K562 (cell line): ENCODE measurements at places on chromosomes 13 and 19. TPM values are rescaled to one million over a fixed set of nuclear protein-coding genes. Genes with fewer than 3 reads are reported as not detected.
A peak's percentile ranks its signal among the peaks of the same experiment; 100 is the strongest.

DNA sequence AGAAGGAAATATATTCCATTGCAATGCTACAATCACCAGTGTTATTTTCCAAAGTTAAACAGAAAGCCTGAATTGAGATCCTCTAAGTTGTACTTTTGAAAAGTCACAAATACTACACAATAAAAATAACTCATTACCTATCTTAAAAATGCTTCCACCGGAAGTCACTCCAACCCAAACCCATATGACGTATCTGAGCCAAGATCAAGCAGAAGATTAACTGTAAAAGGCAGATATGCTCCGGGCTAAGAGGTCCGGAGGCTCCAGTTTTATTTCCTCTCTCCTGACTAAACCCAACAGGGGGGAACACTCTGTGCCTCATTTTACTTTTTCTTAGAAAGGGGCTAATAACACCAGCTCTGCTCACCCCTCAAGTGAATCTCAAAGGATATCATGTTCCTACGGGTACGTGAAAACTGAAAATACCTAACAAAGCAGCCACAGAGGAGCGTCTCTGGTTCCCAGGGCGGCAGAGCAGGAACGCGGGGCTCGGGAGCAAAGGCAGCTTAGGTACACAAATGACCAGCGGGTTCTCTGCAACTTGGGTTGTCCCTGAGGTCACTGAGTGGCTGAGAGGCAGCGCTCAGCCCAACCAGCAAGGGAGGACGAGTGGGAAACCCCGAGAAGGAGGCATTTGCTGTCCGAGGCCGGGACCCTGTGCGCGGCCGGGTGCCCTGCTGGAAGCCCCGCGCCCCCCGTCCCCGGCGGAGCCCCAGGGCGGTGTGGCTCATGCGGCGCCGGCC lies 750 bp downstream of the RAB20 start:
- peak overlapping the region; percentile 70 for H3K4me3 ChIP-seq
- peaks cover 4% of the 10 kb centered on the region; the same call in 1 of the 3 replicates for H3K36me3 ChIP-seq
- H3K27me3 ChIP-seq: no peaks in the 10 kb centered on the region
- H3K4me1 ChIP-seq: peaks cover 34% of the 10 kb centered on the region
- DNase-seq: no peak

DNA sequence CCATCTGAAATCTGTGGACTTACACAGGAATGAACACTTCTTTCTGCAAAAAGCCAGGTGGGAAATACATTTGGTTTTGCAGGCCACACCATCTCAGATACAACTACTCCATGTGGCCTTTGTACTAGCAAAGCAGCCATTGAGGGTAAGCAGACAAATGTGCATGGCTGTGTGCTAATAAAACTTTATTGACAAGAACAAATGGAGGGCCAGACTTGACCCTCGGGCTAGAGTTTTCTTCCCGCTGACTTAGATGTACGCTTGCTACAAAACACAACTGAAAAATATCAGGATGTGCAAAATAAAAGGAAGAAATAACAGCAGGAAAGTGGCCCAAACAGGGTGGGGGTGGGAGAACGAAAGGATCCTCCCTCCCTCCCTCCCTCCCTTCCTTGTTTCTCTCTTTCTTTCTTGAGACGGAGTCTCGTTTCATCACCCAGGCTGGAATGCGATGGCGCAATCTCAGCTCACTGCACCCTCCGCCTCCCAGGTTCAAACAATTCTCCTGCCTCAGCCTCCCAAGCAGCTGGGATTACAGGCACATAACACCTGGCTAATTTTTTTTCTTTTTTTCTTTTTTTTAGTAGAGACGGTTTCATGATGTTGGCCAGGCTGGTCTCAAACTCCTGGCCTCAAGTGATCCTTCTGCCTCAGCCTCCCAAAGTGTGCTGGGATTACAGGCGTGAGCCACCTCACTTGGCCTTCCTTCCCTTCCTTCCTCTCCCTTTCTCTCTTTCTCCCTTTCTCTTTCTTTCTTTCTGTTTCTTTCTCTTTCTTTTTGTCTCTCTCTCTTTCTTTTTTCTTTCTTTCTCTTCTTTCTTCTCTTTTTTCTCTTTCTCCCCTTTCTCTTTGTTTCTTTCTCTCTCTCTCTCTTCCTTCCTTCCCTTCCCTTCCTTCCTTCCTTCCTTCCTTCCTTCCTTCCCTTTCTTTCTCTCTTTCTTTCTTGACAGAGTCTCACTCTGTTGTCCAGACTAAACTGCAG lies 29.3 kb downstream of the CCL25 start:
- H3K27me3 ChIP-seq: no peaks in the 10 kb centered on the region
- DNase-seq: no peak
- H3K36me3 ChIP-seq: no peaks in the 10 kb centered on the region

GRCh38 chr19:58056861-58057260 lies 2.2 kb upstream of the ZNF135 start:
- no peaks in the 10 kb centered on the region for H3K27me3 ChIP-seq
- no peak for DNase-seq
- no peaks in the 10 kb centered on the region for H3K36me3 ChIP-seq
- no peak overlapping the region for H3K27ac ChIP-seq
- H3K4me3 ChIP-seq: no peak overlapping the region
- H3K4me1 ChIP-seq: peaks cover 9% of the 10 kb centered on the region

- no peaks in the 10 kb centered on the region for H3K36me3 ChIP-seq
- no peak overlapping the region for H3K27ac ChIP-seq
- DNase-seq: no peak
- no peaks in the 10 kb centered on the region for H3K27me3 ChIP-seq
Measured at GRCh38 chr19:18704054-18704453, 20.6 kb downstream of the CRTC1 start.

DNA sequence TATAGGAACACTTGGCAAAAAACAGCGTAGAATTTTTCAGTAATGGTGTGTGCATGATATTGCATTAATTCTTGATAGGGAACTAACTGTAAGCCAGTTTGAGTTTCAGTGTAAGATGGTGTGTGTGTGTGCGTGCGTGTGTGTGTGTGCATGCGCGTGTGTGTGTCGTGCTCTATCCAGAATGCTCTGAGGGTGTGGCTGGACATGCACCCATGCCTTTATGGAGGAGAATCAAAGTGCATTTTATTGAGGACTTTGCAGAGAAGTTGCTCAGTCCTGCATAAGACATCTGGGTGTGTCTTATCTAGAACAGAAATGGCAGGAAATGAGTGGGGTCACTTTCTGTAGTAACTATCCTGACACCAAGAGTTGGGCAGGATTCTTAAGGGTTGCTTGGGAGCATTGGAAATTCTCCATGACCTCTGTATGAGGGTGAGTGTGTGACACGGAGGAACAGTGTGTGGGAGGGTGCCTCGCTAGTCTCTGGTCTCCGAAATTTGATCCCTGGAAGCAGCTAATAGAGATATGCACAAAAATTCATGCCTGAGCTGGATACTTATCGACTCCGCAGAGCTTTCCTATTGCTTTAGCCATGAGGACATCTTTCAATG lies 252.2 kb downstream of the TSHZ3 start:
- H3K4me3 ChIP-seq: no peak overlapping the region
- H3K36me3 ChIP-seq: no peaks in the 10 kb centered on the region
- no peak for DNase-seq
- H3K27me3 ChIP-seq: no peaks in the 10 kb centered on the region; the same call in 2 of the 3 replicates
- no peak overlapping the region for H3K27ac ChIP-seq
- no peaks in the 10 kb centered on the region for H3K4me1 ChIP-seq

GRCh38 chr13:49956131-49956530 lies 20.0 kb upstream of the SPRYD7 start:
- H3K27ac ChIP-seq: no peak overlapping the region
- H3K4me3 ChIP-seq: no peak overlapping the region
- H3K4me1 ChIP-seq: no peaks in the 10 kb centered on the region
- no peaks in the 10 kb centered on the region for H3K27me3 ChIP-seq

DNA sequence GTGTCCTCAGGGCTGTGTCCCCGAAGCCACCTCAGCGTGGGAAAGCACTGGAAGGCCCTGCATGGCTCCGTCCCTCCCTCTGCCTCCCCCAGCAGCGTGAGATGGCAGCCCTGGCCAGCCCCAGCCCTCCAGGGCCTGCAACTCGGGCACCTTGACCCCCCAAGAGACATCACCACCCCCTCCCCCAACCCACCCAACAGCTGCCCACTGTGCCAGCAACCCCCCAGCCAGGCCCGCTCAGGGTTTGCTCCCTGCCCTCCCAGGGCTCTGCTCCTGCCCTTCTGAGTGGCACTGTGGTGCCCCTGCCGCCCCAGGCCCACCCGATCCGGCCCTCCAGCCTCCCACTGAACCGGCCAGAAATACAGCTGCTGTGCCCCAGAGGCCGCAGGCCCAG lies 1.5 kb upstream of the ASPDH start:
- H3K36me3 ChIP-seq: no peaks in the 10 kb centered on the region
- no peak overlapping the region for H3K4me3 ChIP-seq
- H3K4me1 ChIP-seq: peaks cover 5% of the 10 kb centered on the region; the same call in 2 of the 3 replicates
- no peaks in the 10 kb centered on the region for H3K27me3 ChIP-seq
- H3K27ac ChIP-seq: no peak overlapping the region
- no peak for DNase-seq

DNA sequence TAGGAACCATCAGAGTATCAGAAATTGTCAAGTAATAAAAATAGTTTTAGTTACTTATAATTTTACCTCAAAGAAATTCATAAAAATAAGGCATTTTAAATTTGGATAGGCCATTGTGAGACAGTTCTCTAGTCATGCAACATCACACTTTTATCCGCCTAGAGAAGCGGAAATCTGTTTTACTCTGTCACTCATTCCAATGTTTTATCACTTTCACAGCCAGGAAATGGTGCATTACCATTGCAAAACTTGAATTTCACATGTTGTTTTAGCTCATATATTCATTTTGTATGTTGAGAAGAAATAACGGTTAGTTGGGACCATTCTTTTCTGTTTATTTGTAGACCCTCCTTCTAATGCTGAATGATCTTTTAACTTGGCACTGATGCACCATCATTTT lies 427.2 kb downstream of the GPC6 start:
- no peak for DNase-seq
- H3K27me3 ChIP-seq: no peaks in the 10 kb centered on the region
- no peaks in the 10 kb centered on the region for H3K4me1 ChIP-seq
- no peak overlapping the region for H3K27ac ChIP-seq
- no peaks in the 10 kb centered on the region for H3K36me3 ChIP-seq

GRCh38 chr19:18438331-18439024 lies 545 bp upstream of the ISYNA1 start:
- H3K27me3 ChIP-seq: no peaks in the 10 kb centered on the region
- H3K27ac ChIP-seq: peak overlapping the region; percentile 94
- peaks cover 35% of the 10 kb centered on the region for H3K36me3 ChIP-seq
- H3K4me3 ChIP-seq: peak overlapping the region; percentile 77
- peak; percentile 74 for DNase-seq

GRCh38 chr19:55077106-55077505 lies 1.4 kb downstream of the EPS8L1 start:
- no peaks in the 10 kb centered on the region; the same call in 2 of the 3 replicates for H3K4me1 ChIP-seq
- no peak for DNase-seq
- no peaks in the 10 kb centered on the region for H3K27me3 ChIP-seq
- H3K27ac ChIP-seq: no peak overlapping the region
- H3K36me3 ChIP-seq: peaks cover 7% of the 10 kb centered on the region; the same call in 1 of the 3 replicates

DNA sequence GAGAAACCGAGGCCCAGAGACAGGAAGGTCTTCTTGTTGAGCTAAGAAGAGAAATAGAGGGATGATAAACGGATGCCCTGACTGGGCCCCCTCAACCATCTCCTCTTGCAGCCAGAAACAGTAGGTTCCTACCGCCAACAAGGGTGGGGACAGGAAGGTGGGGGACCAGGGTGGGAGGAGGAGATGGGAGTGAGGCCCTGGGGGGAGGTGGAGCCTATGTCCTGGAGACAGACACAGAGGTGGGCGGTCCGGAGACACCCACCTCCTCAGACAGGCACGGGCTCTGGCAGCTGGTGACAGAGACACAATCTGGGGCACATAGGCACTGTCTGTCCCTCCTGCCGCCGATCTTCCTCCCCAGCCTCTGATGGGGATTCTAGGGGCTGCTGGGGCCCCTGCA lies 16.9 kb downstream of the GADD45B start:
- peaks cover 47% of the 10 kb centered on the region for H3K27me3 ChIP-seq
- H3K4me1 ChIP-seq: peaks cover 5% of the 10 kb centered on the region; the same call in 2 of the 3 replicates

DNA sequence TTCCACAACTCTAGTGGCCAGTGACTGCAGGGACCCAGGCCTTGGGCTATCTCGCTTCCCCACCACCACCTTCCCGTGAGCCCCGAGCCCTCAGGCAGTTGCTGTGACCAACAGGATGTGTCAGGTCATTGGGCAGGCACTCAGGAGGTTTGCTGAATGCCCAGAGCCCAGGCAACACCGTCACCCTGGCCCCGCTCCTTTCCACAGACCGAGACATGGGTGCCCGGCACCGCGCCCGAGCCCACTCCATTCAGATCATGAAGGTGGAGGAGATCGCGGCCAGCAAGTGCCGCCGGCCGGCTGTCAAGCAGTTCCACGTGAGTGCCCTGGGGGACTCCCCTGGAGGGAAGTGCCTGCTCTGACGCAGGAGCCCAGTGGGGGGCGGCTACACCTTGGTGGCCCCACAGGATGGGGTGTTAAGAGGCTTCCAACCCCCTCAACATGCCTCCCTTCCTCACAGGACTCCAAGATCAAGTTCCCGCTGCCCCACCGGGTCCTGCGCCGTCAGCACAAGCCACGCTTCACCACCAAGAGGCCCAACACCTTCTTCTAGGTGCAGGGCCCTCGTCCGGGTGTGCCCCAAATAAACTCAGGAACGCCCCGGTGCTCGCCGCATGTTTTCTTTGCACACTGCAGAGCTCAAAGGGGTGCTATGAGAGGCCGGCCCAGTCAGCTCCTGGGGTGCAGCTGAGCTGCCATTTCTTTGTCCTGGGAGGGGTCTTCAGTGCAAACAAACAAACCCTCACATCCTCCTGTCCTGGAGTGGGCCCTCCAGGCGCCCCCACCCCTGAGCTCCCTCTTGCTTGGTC lies 3.2 kb downstream of the RPL18A start:
- no peak for DNase-seq
- H3K27me3 ChIP-seq: no peaks in the 10 kb centered on the region
- peaks cover 48% of the 10 kb centered on the region for H3K36me3 ChIP-seq
- H3K4me1 ChIP-seq: peaks cover 18% of the 10 kb centered on the region; the same call in 2 of the 3 replicates

GRCh38 chr13:52738719-52739467 lies 727 bp downstream of the CNMD start:
- H3K27me3 ChIP-seq: peaks cover 18% of the 10 kb centered on the region
- no peak overlapping the region for H3K27ac ChIP-seq
- H3K4me3 ChIP-seq: peak overlapping the region; percentile 18; the same call in 1 of the 2 replicates
- no peaks in the 10 kb centered on the region for H3K36me3 ChIP-seq
- DNase-seq: peak; percentile 47
- H3K4me1 ChIP-seq: peaks cover 11% of the 10 kb centered on the region; the same call in 1 of the 2 replicates

GRCh38 chr19:49363268-49364082 lies at the start of gene DKKL1:
Gene DKKL1 (plus strand): TSS chr19:49363877. CDS start chr19:49363999, 122 bp downstream.
- H3K27ac ChIP-seq: peak within 1 kb of the TSS; percentile 77
- H3K4me1 ChIP-seq: peaks cover 52% of the 10 kb centered on the region
- DNase-seq: peak; percentile 98
- H3K27me3 ChIP-seq: no peaks in the 10 kb centered on the region
- H3K4me3 ChIP-seq: peak within 1 kb of the TSS; percentile 59

The WDFY2 gene
- polyA plus RNA-seq: 3.7 and 4.4 TPM in 2 replicates

The EBI3 gene
- polyA plus RNA-seq: 0.08 and 0.40 TPM in 2 replicates

The ZNF547 gene
- 0.03 and 0.07 TPM in 2 replicates for polyA plus RNA-seq

The LIM2 gene
- 0.27 and 0.28 TPM in 2 replicates for polyA plus RNA-seq

The ZNF543 gene
- 1.5 and 1.6 TPM in 2 replicates for polyA plus RNA-seq

The ATXN8OS gene
- not detected in 2 replicates for polyA plus RNA-seq

The ZNF415 gene
- polyA plus RNA-seq: 0.82 TPM in 1 of 2 replicates, not detected in the other

The TICAM1 gene
- 4.7 and 5.7 TPM in 2 replicates for polyA plus RNA-seq

The LGALS14 gene
- not detected in 2 replicates for polyA plus RNA-seq

The ZNF90 gene
- polyA plus RNA-seq: 0.49 and 0.54 TPM in 2 replicates

The TRPC4 gene
- polyA plus RNA-seq: 0.03 TPM in 1 of 2 replicates, not detected in the other

The SBSN gene
- polyA plus RNA-seq: not detected in 2 replicates
